Caudate nucleus (tissue), 63 donors: ENCODE measurements at places on chromosomes 5 and 9.
A peak's percentile ranks its signal among the peaks of the same experiment; 100 is the strongest.

DNA sequence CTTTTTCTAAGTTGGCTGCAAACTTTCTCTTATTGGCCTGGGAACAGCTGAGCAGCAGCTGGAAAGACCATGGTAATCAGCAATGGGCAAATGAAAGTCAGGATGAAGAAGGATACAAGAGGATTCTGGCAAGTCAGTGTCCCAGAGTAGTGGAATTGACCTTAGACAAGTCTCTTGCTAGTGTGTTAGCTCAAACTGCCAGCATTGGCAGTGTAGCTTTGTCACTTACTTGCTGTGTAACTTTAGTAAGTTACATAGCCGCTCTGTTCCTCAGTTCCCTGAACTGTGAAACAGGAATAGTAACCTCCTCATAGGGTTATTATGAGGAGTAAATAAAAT is 3.6 kb downstream of the ALDH1A1 start:
- no peak for DNase-seq

- DNase-seq, result no peak
Measured at GRCh38 chr5:179680780-179681401, at the start of gene CBY3. Gene CBY3 (minus strand): TSS chr5:179681034. CDS start chr5:179680918, 116 bp downstream.

DNA sequence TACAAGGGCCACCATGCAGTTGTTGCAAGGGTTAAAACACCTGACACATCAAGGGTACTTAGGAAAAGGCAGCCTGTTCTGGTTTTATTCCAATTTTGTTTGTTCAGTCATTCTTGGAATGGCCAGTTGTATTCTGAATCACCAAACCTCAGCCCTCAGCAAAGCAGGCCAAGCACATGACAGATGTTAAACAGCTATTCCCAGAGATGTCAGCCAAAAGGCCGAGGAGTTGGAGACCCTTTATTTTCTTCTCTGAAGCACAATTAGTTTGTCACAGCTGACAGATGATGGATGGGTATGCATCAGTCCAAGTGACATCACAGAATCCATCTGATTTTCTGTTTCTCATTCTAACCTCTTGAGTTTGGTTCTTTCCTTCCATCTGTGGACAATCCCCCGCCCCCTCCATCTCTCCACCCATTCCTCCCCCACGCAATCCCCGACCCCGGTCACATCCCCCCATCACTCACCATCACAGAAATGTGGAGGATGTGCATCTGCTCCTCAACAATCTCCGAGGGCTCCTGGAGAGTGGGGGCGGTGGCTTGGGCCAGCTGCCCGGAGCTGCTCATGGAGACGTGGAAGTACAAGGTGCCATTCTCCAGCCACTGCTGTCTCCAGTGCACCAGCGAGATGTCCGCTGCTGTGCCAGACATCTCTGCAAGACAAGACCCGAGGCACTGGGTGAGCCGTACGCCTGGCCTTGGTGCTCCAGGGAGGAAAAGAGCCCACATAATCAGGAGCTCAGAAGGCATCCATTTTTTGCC is 123.8 kb downstream of the ASTN2 start:
- DNase-seq, result no peak

DNA sequence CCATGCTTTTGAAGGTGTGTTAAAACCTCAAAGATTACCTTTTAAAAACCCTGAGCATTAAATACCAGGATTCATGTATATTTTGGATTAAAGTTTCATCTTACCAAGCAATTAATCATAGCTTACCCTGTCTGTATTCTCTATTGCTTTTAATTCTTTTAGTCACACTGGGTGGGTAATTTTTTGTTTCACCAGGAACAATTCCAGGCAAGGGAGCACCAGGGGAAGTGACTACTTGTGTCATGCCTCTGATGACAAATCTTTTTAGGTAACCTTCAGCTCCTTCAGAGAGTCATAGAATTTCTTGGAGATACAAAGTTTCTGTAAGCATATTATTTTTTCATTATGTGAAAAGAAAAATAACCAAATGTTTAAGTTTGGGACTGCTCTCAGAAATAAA is 33.4 kb upstream of the ANXA1 start:
- DNase-seq, result no peak

DNA sequence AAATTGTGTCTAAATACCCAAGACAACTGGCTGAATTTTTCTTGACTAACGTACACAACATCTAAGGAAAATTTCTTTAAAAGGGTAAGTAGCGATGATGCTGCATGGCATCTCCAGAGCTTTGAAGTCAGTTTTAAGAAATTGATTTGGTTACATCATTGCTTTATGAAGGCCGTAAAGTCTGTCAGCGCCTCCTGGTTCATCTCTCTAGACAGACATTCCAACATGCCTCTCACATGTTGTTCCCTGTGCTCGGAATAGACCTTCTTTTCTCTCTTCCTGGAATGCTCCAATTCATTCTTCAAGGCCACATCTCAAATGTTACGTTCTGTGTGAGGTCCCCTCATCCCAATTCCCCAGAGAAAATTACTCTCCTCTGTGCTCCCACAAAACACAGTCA is 108.7 kb upstream of the SSBP2 start:
- DNase-seq, result no peak

DNA sequence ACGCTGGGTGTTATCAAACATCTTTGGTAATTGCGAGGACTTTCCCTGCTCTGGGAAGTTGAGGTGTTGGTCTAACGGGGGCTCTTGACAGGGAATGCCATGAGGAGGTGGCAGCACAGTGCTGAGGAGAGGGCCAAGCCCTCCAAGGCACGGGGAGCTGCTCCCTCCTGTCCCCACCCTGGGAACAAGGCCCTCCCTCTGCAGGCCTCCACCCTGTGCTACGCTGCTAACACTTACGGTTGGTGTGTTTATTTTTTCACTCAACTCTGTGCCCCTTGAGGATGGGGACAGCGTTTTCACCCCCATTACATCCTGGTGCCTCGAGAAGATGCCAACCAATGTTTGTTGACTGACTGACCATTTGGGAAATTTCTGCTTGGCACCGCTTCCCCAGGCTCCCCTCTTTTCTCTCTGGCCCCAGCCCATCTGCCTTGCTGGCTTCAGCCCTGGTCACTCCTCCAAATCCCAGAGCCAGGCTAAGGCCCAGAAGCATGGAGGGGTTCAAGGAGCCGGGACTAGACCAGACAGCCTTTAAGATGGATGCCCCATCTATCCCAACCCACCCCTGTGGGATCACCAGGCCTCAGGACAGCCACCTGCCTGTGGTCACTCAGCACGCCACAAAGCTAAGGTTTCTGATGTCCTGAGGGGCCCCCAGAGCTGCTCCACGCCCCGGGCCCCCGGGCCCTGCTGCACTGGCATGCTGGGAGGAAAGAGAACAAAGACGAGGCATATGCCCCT is 125.7 kb downstream of the BARX1 start:
- DNase-seq, result no peak

GRCh38 chr5:150350524-150351344 is 6.8 kb upstream of the TCOF1 start:
- peak; percentile 56 for DNase-seq

GRCh38 chr5:155514105-155514563 is 500.6 kb downstream of the KIF4B start:
- no peak for DNase-seq

GRCh38 chr5:1665231-1665630 is 134.4 kb downstream of the MRPL36 start:
- DNase-seq, result no peak

GRCh38 chr5:158198636-158199035 is 339.7 kb upstream of the CLINT1 start:
- DNase-seq, result no peak

DNA sequence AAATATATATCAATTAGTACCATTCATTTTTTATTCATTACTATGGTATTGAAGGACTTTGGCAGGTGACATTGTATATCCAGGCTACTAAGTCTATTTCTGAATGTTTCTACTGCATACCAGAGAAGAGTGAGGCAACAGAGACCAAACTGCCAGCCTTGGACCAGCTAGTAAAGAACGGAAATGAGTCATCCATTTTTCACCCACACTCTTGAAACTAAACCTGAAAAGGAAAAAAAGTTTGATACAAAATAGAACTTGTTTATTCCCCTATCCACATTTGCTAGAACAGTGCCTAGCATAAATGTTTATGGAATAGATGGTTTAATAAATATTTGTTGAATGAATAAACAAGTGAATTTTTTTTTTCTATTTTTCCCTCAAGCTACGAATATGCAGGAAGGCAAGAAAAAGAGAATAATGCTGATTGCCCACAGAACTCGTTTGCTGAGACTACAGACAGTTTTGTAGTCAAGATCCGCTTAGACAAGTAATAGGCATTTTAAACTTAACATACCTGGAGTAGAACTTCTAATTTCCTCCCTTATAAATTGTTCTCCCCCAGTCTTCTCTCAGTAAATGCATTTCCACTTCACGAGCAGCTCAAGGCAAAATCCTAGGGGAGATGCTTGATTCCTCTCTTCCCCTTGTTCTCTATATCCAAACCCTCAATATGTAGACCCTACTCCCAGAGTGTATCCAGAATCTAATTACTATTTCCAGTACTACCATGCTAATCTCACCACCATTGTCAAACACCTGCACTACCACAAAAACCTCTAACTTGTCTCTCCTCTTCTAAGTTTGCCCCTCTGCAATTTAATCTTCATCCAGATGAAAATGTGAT is 146.2 kb upstream of the RASA1 start:
- DNase-seq, result no peak

DNA sequence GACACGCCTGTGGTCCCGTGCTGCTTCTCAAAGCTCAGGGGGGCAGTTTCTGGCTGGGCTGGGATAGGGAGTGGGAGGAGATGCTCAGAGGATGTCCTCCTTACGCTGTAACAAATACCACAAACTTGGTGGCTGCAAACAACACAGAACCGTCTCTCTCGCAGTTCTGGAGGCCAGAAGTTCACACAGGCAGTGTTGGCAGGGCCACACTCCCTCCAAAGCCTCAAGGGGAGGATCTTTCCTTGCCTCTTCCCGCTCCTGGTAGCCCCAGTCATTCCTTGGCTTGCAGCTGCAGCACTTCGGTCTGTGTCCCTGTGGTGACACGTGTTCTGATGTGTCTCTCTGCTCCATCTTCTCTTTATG is 10.4 kb upstream of the ORM1 start:
- DNase-seq, result no peak

GRCh38 chr9:26145938-26146337 is 467.7 kb upstream of the TUSC1 start:
- DNase-seq, result no peak

GRCh38 chr5:80904533-80905187 is 55.5 kb upstream of the RASGRF2 start:
- DNase-seq, result no peak

DNA sequence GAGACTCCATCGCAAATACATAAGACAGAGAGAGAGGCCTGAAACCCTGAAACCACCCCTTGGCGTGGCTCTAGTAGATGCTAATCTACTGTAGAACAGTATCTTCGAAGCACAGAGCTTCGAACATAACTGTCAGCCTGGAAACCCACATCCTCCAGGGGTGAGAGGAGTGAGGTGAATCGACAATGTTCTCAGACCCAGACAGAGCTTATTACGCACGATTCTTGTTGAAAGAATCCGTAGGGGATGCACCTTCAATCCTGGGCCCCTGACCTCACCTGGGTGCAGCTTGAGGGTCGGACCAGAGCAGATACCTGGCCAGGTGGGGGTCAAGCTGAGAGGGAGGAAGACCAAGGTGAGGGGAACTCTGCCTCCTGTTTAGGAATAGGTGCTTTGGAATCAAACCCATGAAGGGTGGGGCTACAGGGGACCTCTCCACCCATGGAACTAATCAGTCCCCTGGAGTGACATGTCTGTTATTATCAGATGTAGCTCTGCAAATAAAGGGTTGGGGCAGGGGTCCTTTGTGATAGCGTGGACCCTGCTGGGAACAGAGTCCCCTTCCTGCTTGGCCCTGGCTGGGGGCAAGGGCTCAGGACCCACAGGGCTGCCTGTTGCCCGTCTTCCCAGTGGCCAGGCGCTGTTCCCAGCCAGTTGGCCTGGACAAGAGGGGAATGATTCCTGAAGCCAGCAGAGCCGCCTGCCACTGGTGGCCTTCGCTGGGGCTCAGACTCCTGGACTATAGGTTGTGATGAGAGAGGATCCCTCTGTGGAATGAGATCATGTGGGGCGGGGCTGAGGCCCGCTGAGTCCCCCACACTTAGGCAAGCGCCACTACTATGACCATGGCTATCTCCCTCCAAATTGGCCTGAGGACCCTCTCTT is 41.2 kb downstream of the DBH start:
- no peak for DNase-seq

DNA sequence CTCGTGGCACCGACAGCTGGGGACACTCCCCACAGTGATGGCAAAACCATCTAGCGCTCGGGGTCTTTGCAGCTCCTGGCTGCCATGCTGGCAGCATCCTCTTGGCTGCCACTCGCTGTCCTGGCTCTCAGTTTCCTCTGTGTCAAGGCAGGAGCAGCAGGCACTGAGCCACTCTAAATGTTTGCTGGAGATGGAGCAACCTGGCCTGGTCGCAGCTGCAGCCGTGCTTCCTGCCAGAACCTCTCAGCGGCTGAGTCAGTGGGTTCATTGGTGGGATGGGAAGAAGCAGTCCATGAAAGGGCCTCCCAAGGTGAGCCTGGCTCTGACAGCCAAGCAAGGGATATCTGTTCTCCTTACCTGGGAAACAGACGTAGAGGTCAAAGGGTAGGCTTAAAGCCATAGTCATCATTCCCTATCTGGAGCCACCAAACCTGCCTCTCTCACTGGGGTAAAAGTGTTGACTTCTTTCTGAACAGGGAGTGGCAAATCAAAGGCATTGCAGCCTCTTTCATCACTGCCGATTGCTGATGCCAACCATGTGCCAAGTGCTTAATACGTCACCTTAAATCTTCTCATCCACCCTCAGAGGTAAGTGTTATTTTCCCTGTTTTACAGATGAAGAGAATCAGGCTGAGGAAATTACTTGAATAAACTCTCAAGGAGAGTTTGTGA is 304.8 kb upstream of the ZNF462 start:
- no peak for DNase-seq

GRCh38 chr9:78295731-78296130 is 1.2 kb upstream of the PSAT1 start:
- DNase-seq, result no peak

GRCh38 chr5:35228310-35228709 is 2.0 kb downstream of the PRLR start:
- DNase-seq, result no peak

DNA sequence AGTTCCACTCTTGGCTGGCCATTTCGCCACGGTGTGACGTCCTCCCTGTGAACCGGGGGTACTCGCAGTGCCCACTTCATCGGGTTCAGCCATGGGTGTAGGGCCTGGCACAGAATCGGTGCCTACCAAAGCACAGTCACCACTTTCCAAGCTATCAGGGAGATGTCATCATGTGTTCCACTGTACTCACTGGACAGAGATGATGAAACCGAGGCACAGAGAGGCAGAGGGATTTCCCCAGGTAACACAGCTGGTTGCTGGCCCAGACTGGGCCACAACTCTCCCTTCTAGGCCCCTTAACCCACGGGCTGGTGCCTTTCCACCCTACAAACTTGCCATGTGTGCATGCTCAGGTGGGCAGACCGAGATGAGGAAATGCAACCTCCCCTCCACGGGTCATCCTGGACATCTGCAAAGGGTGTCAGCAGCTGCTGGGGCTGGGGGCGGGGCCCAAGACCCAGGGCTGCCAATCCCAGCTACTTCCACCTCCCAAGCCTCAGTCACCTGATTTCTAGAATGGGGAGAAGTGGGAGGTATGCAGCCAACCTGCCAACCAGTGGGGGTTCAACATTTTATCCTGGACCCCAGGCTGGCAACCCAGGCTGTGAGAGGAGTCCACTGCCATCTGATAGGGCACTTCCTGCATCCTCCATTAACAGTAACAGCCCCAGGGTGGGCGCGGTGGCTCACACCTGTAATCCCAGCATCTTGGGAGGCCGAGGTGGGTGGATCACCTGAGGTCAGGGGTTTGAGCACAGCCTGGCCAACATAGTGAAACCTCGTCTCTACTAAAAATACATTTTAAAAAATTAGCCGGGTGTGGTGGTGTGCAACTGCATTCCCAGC is 893 bp upstream of the SH2D3C start:
- no peak for DNase-seq
